ENCODE measurements at places on chromosomes 16 and 17.

DNA sequence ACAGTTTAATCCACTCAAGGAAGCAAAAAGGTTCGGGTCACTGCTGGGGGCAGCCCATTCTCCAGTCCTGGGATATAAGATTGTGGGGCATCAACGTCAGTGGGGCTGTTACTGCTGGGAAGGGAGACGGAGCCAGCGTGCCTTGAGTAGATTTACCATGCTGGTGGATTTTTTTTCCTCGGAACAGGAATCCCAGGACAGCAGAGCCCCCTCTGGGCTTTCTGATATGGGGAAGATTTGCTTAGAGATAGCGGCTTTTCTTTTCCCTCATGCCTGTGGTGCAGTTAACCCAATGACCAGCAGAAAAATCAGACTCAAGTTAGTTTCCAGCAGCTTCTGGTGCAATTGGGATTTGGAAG, 35.4 kb downstream of the WSCD1 start:
- no peak for DNase-seq

- no peak for DNase-seq
These were observed 29.5 kb downstream of the SBK1 start for GRCh38 chr16:28321700-28322411.

DNA sequence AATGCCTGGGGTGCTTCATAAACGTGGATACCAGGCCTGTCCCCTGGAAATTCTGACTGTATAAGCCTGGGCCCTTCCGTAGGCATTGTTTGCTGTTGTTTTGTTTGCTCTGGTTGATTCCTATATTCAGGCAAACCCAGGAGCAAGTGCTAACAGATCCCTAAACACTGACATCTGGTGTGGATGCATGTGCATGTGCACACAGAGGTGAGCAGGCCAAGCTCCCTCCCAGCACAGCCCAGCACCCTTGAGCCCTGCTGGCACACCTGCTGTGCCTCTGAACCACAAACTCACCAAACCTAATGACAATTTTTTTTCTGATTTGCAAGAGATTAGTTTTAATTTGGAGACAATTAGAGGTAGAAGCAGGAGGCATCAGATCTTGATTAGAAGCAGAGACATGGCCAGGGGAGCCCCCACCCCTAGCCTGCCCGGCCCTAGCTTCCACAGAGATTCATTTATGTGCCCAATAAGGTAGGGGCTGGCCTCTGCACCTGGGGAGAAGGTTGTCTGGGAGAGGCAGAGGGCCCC, 40.4 kb downstream of the TMEM132E start:
- no peak for DNase-seq

GRCh38 chr16:47848421-47849109, 307.2 kb downstream of the ABCC12 start:
- no peak for DNase-seq

GRCh38 chr16:78392585-78393195, 293.2 kb downstream of the WWOX start:
- DNase-seq = no peak

- DNase-seq = no peak
These were observed 18.2 kb downstream of the DNAH17 start for GRCh38 chr17:78558989-78559388.

DNA sequence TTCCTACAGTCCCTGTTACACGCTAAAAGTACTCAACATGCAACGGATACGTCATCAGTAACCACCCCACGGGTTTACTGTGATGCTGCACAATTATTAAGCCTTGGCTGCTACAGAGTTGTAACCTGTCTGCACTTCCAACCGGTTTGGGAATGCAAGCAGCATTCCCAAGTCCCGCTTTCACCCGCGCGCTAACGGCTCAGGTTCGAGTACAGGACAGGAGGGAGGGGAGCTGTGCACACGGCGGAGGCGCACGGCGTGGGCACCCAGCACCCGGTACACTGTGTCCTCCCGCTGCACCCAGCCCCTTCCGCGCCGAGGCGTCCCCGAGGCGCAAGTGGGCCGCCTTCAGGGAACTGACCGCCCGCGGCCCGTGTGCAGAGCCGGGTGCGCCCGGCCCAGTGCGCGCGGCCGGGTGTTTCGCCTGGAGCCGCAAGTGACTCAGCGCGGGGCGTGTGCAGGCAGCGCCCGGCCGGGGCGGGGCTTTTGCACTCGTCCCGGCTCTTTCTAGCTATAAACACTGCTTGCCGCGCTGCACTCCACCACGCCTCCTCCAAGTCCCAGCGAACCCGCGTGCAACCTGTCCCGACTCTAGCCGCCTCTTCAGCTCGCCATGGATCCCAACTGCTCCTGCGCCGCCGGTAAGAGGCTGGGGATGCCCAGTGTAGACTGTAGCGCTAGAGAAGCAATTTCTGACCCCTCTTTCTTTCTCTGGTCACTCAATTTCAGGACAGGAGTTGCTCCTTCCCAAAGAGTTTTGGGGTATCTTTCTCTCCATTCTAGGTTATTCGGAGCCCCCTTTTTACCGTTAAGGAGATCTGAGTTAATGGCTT, at the start of gene MT2A:
Gene MT2A (plus strand): TSS at position 542 of the 833 bp plus-strand sequence. CDS start 72 bp downstream, at position 614.
- peak; percentile 77 for DNase-seq

- no peak for DNase-seq
These were observed 930.4 kb upstream of the CDH8 start for GRCh38 chr16:62966626-62967025.

DNA sequence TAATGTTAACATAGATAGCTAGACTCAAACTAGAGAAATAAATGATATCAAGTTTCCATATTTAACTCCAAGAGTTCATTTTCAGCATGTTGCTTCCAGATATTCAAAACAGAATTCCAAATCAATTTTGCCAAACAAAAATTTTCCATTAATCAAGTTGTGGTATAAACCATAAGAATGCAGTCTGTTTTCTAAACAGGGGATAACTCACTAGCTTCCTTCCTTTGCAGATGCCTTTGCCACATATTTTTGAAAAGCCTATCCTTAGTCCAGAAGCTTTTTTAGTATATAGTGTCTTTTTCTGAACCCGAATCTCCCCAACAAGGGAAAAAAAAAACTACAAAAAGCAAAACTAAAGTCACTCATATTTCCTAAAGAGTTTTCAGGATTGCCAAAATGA, 61.5 kb downstream of the HELZ start:
- DNase-seq = no peak

- DNase-seq = no peak
These were observed 49.1 kb downstream of the KATNIP start for GRCh38 chr16:27598931-27599565.

- no peak for DNase-seq
These were observed 14.0 kb downstream of the NUPR1 start for GRCh38 chr16:28524681-28525171.

GRCh38 chr17:62809656-62810055, 1.5 kb upstream of the MARCHF10 start:
- no peak for DNase-seq

DNA sequence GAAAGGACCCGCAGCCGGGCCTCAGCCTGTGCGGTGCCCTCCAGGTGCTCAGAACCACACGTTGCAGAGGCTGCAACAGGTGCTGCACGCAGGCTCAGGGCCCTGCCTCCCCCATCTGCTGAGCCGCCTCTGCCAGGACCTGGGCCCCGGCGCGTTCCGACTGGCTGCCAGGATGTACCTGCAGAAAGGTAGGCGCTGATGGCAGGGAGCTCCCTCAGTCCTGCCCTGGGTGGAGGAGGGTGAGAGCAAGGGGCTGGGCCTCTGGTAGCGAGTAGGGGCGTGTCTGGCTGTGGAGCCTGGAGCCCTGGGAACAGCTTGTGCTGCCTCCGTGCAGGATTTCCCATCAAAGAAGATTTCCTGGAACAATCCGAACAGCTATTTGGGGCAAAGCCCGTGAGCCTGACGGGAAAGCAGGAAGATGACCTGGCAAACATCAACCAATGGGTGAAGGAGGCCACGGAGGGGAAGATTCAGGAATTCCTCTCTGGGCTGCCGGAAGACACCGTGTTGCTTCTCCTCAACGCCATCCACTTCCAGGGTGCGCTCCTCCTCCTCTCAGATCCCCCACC, 4.4 kb downstream of the SERPINF2 start:
- no peak for DNase-seq

GRCh38 chr16:56134790-56135189, 56.5 kb upstream of the GNAO1 start:
- DNase-seq = no peak

All from NCI-H2081 (cell line).